ENCODE measurements at places on chromosomes 2 and 18. TPM values are rescaled to one million over a fixed set of nuclear protein-coding genes. Genes with fewer than 3 reads are reported as not detected.

The ADCYAP1 gene
- total RNA-seq, result 0.22 TPM

The OR6B2 gene
- total RNA-seq, result not detected

The AOX1 gene
- total RNA-seq, result 33.4 TPM

The MAP2 gene
- 9.9 TPM for total RNA-seq

The CCDC74A gene
- 0.46 TPM for total RNA-seq

Data from heart left ventricle (tissue), 16 donors.